ENCODE measurements at places on chromosomes 5 and 9.
A peak's percentile ranks its signal among the peaks of the same experiment; 100 is the strongest.

GRCh38 chr9:72478966-72479365 is 42.4 kb upstream of the TMC1 start:
- no peak for DNase-seq

- DNase-seq, result no peak
Measured at GRCh38 chr9:97852001-97852398, 1.0 kb upstream of the FOXE1 start.

DNA sequence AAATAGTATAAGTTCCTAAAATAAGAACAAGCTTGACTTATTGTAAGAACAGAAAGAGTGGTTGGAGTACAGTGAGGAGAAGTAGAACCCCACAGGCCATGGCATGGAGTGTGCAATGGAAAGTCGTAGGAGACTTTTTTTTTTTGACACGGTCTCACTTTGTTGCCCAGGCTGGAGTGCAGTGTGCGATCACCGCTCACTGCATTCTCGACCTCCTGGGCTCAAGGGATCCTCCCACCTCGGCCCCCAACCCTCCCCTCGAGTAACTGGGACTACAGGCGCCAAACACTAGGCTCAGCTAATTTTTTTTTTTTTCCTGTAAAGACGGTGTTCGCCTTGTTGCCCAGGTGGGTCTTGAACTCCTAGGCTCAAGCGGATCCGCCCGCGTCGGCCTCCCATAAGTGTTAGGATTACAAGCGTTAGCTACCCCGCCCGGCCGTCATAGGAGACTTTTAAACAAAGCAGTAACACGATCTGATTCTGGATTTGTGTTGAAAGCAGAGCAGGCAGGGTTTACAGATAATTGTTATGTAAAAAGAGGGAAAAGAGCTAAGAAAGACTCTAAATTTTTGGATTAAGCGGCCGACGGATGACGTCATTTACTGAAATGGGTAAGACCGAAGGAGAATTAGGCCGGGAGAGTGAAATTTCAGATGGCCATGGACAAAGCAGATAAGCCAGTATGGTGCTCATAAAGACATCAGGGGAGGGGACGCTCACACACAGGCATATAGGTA is 752 bp downstream of the TSTD2 start:
- no peak for DNase-seq

DNA sequence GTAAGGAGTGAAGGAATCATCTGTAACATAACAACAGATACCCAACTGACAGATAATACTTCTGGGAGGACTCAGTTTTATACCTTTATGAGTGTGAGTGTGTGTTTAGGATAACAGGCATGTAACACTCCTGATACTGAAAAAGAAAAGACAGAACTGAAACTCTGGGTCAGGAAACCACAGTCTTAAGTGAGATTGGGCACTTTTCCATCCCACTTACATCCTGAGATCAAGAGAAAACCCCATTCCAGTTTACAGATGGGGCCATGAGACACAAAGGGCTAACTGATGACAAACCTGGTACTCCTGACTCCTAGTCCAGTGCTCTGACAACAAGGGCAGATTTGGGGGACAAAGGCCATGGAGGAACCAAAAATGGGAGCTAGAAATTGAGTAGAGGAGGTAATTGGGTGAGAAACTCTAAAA is 18.0 kb downstream of the IL5 start:
- no peak for DNase-seq

- DNase-seq, result peak; percentile 71
Measured at GRCh38 chr5:142922223-142922952, 152.2 kb downstream of the ARHGAP26 start.

- DNase-seq, result no peak
Measured at GRCh38 chr5:159697530-159697929, 218.8 kb upstream of the ADRA1B start.

DNA sequence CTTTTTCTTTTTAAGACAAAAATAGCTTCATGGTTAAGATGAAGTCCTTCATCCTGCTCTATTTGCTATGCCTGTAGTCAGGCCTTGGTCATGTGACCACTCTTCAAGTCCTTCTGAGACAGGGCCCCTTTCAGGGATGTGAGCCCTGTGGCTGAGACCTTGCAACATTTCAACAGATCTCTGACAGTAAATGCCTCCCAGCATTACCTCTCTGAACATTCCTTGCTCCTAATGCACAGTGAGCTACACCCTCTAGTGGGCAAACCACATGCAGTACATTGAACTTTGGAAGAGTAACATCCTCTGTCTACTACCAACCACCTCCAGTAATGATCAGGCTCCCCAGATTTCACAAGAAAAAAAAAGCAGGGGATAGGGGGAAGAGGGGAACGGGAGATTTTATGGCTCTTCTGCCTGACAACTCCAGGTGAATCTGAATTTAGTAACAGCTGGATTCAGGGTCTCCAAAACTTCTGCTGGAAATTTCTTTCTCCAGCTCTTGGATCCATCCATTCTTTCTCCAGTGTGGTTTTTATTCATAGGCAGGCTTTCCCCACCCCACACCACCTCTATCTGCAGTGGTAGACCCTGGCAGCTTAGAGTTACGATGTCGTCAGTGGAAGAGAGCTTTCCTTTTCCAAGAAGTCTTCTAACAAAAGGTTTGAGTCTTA is 8.9 kb upstream of the FBXO38 start:
- DNase-seq, result peak; percentile 80

GRCh38 chr5:13348568-13348967 is 595.9 kb downstream of the DNAH5 start:
- no peak for DNase-seq

DNA sequence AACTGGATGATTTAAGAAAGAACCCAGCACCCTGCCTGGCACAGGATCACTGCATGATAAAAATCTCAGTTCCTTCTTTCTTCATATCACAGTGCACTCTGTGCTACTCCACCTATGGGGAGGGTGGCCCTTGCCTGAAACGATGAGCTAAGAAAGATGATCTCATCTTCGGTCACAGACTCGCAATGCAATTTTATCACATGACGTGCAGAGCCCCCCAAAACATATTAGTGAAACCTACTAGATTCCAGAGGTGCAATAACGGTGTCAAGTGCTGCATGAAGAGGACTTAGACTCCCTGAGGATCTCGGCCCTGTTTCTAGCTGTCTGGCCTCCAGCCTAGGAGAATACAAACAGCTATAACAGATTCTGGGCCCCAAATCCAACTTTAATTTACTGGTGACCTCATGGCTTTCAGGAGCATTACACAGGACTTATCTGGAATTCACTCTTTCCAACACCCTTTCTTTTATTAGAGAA is 104.0 kb downstream of the EBF1 start:
- no peak for DNase-seq

DNA sequence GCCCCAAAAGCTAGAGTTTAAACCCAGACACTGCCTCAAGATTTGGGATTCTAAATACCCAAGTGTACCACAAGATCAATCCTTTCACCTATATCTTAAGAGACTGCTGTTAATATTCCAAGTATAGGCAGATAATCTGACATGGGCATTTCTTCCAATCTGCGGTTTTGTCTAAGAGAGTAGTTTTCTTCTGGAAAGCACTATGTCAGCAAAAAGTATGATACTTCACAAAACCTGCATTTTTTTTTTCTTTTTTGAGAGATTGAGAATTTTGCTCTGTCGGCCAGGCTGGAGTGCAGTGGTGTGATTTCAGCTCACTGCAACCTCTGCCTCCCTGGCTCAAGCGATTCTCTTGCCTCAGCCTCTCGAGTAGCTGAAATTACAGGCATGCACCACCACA is 190.7 kb upstream of the TYRP1 start:
- no peak for DNase-seq

- DNase-seq, result no peak
Measured at GRCh38 chr5:149254506-149254905, 17.2 kb upstream of the AFAP1L1 start.

DNA sequence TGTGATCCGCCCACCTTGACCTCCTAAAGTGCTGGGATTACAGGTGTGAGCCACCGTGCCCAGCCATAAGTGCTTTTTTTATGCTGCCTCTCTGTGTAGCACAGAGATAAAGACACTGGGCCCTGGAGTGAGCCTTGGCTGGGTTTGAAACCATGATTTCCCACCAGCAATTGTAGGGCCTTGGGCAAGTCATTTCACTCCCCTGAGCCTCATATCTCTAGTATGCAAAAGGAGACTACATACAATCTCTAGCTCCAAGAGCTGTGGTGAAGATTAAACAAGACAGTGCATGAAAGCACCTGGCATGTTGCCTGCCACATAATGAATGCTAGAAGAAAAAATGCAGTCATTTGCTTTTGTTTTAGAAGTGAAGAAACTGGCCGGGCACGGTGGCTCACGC is 3.9 kb downstream of the FABP6 start:
- DNase-seq, result no peak

DNA sequence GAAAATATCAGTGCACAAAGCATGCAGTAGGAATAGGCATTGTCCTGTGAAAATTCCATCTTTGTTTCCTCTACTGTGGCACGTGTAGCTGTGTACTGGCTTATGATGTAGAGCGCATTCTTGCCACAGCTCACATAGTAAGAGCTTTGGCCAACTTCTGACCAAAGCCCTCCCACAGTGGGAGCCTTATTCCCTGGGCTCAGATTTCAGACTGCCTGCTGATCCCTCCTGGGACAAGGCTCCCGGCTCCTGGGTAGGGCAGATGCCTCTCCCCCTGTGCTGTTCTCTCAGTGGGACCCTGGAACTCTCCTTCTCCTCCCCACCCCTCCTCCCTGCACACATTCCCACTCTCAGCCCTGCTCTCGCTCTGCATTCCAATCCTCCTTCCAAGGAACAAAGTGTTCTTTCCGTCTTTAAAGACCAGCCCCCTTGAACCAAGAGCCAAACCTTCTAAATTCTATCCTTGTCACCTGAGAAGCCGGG is 17.5 kb downstream of the LCP2 start:
- DNase-seq, result no peak

- no peak for DNase-seq
Measured at GRCh38 chr5:107384256-107384655, 286.5 kb downstream of the EFNA5 start.

DNA sequence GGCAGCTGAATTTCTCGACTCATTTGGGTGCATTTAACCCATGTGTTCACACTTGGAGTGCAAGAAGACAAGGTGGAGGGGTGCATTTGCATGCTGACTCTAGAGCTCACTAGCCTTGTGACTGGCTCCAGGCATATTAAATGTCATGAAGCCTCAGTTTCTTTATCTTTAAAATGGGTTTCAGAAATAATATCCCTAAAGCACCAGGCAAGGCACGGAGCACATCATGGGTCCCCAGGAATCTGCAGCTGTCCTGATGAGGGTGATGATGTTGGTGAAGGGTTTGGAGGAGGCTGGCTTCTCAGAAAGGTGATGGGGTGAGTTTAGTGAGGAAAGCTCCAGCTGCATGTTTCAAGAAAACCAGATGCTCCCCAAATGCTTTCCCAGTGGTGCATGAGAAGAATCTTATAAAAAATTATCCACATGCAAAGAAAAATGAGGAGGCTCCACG is 14.8 kb downstream of the STC2 start:
- DNase-seq, result no peak

- DNase-seq, result no peak
Measured at GRCh38 chr9:82184524-82184923, 196.0 kb downstream of the SPATA31D1 start.

DNA sequence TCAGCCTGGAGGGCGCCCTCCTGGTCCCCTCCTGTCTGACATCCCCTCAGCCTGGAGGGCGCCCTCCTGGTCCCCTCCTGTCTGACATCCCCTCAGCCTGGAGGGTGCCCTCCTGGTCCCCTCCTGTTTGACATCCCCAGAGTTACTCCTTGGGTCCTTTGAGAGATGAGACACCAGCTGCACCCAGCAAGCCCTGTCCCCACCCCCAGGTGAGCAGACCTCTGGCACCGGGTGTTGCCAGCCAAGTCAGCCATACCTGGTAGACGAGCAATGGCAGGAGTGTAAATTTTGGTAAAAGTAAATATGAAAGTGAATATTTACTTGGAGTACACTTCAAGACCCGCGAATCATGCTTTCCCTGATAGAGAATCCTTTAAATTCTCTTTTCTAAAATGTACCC is 25.4 kb downstream of the EXOC3 start:
- DNase-seq, result no peak

DNA sequence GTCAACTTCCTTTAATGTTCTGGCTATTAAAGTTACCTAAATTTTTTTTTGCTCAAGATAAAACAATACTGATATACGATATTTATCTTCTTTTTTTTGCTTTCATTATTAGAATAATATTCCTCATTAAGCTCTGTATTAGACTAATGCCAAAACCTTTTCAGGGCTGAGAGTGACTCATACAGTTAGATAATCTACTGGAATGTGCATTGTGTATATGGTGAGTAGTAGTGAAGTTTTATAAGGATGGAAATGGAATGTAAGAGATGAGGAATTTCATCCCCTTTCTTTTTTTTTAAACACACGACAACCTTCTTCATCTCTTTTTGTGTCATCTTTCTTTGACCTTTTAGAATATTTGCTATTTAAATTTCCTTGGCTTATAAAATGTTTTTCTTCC is 268.6 kb downstream of the ISL1 start:
- no peak for DNase-seq

- no peak for DNase-seq
Measured at GRCh38 chr9:124688238-124688904, 82.7 kb downstream of the NR6A1 start.

GRCh38 chr9:89996773-89997172 is 392.0 kb downstream of the GADD45G start:
- DNase-seq, result no peak

DNA sequence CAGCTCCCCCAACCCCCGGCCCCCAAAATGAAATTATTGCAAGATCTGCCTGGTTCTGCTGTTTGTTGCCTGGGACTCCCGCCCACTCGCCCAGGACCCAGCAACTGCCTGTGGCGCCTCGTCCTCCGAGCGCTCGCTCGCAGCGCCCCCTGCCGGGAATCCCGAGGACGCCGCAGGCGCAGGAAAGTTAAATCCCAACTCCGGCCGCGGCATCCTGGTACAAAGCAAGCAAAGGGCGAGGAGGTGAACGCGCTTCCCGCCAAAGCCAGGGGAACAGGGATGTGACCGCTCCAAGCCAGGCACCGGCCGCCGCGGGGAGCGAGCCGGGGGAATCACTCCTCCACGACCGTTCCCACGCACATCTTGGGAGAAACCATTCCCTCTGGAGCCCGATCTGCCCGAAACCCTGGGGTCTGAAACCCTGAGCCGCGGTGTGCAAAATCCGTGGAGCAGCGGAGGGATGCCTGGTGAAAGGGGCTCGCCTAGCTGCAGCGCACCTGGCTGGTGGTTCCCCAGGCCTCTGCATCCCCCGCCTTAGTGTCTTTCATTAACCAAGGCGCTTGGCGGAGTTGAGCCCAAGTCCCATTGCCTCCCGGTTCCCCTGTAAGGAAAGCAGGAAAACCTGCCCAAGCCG is 1.3 kb downstream of the SEMA5A start:
- no peak for DNase-seq

All from AML-193 (cell line).